ENCODE measurements at places on chromosomes 5 and 9. TPM values are rescaled to one million over a fixed set of nuclear protein-coding genes. Genes with fewer than 3 reads are reported as not detected.
A peak's percentile ranks its signal among the peaks of the same experiment; 100 is the strongest.

CARD9 gene
- 1.3 TPM for total RNA-seq

PSMB7 gene
- total RNA-seq = 114 TPM

CATSPER3 gene
- total RNA-seq = 0.68 TPM

DNA sequence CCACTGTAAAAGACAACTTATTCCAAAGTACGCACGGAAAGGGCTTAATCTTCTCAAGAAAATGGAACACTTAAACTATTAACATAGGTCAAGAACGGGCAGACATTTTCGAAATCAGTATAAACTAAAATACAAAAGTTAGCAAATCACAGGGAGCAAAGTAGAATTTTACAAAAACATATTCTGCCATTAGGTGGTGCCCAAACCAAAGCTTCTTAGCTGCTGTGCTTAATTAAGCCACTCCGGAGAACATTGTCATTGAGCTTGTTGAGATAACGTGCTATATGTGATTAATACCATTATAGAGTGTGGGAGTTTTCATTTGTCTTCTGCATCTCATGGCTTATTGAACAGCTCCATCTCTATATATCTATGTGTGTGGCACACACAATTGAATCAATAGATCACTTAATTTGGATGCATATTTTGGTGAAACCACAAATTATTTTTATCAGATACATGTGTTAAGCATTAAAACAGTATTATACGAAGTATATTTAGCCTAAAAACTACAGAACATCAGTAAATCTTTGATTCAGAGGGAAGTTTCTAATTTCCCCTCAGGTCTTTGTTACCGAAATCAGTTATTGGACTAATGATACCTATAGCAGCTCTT is 23.4 kb downstream of the UBLCP1 start:
- peak; percentile 30 for DNase-seq

DNA sequence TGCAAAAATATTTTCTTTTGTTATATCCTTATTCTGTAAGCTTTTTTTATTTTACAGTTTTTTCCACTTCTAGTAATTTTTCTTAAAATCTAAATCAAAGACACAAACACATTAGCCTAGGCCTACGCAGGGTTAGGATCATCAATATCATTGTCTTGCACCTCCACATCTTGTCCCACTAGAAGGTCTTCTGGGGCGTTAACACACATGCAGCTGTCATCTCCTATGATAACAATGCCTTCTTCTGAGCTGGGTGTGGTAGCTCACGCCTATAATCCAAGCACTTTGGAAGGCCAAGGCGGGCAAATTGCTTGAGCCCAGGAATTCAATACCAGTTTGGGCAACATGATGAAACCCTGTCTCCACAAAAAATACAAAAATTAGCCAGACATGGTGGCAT is 78.9 kb upstream of the LRRC70 start:
- DNase-seq = no peak
